T-helper 9 cell (primary cell): ENCODE measurements at places on chromosomes 3 and 15.

DNA sequence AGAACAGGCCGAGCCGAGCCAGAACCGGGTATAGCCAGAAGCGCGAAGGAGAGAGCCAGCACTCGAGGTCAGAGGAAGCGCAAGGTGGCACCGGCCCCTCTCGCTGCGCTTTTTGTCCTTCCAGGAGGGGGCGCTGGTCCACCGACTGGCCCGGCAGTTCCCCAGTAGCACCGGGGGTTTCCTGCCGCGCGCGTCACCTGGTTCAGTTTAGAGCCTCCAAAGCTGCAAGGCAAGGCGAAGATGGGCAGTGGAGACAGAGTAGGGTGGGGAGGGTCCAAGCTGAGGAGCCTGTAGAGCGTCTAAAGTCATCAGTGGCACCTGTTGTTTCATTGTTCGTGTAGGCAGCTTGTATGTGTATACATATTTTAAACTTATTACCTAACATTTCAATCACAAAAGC is 7.6 kb upstream of the NR2E3 start:
- no peak for DNase-seq

DNA sequence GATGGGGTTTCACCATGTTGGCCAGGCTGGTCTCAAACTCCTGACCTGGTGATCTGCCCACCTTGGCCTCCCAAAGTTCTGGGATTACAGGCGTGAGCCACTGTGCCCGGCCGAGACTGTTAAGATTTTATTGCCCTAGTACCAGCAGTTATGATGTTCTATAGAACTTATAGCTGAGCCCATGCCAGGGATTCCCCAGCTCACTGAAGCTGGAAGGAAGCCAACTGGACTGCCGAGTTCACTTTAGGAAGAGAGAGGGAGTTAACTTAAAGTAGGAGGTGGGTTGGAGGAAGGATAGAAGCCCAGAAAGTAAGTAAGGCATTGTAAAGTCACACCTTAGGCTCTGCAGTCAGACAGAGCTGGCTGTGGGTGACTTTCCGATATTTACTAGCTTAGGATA is 101.1 kb upstream of the BOC start:
- no peak for DNase-seq

GRCh38 chr15:42447599-42447998 is 43.3 kb downstream of the ZNF106 start:
- DNase-seq: no peak

DNA sequence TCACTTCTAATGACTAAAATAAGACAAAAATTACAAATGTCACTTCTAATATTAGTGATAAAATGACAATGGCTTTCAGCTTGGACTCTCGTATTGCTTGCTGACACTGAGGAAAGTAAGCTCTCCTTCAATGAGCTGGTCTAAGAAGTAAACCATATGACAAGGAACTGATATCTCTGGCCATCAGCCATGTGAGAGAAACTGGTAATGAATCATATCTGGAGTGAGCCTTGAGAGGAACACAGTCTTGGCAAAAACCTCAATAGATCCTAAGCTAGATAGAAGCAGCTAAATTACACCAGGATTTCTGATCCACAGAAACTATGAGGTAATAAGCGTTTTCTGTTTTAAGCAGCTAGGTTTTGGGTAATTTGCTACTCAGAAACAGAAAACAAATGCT is 1575.1 kb downstream of the OTOL1 start:
- no peak for DNase-seq

- DNase-seq: no peak
These were observed 148.4 kb upstream of the TLE3 start for GRCh38 chr15:70245932-70246622.

GRCh38 chr3:119862616-119863015 is 80.7 kb downstream of the NR1I2 start:
- DNase-seq: no peak

GRCh38 chr15:90345857-90346256 is 6.2 kb upstream of the ZNF774 start:
- no peak for DNase-seq

- no peak for DNase-seq
These were observed 112.4 kb upstream of the BHLHE40 start for GRCh38 chr3:4866866-4867265.

DNA sequence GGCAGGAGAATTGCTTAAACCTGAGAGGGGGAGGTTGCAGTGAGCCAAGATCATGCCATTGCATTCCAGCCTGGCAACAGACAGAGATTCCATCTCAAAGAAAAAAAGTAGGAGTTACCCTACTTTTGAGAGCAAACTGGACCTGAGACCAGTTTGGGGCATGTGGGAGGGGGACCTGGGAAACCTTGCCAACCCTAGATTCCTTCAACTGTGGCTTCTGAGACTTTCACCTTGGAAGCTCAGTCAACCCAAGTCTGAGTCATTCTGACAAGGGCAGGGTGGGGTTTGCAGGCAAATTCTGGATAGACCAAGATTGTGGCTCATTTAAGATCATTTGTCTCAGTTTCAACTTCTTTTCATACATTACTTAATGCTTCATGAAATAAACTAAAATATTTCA is 23.8 kb upstream of the SIAH2 start:
- DNase-seq: no peak

DNA sequence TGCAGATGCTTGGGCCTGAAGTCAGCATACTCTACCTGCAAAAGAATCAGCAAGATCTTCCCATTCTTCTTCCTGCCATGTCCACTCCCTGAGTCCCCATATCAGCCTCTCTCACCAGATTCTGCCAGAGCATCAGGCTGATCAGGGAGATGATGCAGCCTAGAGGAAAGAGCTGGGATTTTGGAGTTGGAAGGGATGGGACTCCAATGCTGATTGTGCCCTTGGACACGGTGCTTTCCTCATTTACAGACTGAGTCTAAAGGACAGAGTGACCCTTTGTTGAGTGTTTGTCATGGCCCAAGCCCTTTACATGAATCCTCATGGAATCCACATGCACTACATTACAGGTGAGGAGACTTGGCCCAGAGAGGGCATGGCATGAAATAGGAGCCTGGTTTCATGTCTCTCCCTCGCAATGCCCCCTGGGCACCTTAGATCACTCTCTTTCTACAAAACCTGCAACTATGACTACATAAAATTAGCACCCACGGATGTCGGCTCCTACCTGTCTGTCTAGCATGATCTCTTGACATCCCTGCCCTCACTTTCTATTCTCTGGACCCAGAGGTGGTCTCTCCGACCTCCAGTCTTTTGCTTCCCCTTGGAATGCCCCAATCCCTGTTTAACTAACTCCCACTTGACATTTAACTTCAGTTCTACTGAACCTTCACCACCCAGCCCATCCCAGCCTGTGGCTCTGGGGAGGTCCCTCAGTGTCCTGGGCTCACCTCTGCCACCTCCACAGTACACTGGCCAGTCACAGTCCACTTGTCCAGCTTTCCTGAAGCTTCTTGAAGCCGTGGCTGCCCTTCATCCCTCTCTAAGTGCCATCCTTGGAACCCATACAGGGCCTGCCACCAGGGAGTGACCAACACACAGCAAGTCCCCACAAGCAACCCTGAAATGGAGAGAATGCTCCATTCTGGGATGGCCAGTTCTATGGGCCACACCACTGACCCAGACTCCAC is 173.5 kb downstream of the ABHD5 start:
- DNase-seq: no peak

- DNase-seq: no peak
These were observed 319.4 kb downstream of the PLCL2 start for GRCh38 chr3:17204049-17204650.

- DNase-seq: no peak
These were observed 10.6 kb upstream of the PCSK6 start for GRCh38 chr15:101499863-101500713.

DNA sequence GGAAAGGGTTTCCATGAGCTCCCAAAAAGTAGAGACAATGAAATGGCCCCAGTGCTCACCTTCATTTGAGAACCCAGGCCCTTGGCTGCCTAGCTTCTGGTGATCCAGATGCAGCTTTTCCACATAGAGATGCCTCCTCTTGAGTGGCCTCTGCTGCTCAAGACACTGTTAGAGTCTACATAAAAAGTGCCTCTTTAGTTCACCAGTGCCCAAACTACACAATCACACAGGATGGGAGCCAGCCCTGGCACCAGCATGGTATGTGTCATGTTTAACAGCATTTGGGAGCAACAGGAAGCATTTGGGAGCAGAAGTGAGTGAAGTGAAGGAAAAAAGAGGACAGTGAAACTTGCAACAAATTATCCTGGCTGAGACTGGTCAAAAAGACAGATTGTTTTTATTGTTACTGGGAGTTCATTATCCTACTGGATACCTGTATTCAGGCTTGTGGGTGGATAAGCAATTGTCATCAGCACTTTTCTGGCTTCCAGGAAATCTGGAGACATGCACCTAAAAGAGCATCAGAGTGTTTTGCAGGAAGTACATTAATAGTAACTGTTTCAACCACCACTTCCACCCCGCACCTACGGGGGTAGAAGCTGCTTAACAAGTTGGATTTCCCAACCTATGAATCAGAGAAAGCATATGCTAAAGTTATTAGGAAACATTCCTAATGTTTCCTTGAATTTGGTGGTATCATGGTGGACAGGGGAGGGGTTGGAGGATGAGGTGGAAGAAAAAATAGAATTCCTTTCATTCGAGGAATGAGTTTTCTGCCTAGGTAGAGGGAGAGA is 416.2 kb downstream of the IGSF11 start:
- no peak for DNase-seq

- no peak for DNase-seq
These were observed 2.9 kb downstream of the POLQ start for GRCh38 chr3:121542924-121543323.

DNA sequence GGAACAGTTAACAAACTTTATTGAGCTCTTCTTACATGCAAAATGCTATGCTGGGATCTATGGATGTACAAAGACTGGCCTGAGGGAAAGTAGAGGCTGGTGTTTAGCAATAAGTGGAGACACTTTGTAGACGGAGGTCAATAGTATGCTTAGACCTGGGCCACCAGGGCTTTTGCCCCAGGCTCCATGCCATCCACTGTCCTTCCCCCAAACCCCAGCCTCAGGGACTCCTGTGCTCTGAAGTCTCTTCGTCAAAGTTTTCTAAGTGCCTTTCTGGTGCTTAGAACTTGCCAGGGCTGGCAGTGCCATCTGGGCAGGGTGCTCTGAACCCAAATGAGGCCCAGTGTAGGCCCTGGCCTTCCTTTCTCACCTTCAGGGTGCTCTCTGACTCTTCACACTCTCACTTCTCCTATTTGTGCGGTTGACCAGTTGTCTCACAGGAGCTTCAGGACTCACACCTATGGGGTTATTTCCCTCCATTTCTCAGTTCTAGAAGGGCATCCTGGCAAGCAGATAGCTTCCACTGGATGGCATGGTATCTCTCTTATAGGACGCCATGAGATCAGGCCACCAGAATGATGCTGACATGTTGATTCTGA is 21.8 kb upstream of the KCNAB1 start:
- DNase-seq: no peak

GRCh38 chr3:124272605-124273151 is 280.8 kb upstream of the ROPN1 start:
- no peak for DNase-seq

DNA sequence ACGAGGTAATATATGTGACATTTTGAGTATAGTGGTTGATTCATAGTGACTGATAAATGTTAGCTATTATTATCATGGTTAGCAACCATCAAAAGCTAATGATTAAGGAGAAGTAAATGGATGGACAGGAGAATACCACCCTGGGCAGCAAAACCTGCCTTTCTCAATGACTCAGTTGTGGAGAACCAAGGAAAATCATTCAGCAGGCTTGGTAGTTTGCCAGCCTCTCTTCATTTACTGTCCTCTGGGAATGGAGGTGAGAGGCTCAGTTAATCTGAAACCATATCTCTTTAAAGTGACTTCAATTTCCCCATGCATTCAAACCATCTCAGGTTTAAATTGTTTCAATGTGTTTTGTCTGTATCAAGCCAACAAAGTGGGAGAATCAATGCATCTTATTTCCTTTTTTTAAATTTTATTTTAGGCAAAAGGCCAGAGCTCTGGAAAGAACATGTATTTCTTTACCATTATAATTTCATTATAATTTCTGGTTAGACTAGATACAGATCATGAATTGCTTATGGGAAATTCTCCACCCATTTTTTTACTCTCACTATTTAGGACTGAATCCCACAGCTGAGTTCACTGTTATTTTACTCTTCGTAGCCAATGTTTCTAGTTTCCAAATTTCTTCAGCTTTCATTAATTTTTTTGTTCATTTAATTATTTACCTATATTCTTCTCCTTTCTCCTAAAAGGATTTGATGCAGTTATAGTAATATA is 2.7 kb downstream of the TM4SF18 start:
- no peak for DNase-seq

DNA sequence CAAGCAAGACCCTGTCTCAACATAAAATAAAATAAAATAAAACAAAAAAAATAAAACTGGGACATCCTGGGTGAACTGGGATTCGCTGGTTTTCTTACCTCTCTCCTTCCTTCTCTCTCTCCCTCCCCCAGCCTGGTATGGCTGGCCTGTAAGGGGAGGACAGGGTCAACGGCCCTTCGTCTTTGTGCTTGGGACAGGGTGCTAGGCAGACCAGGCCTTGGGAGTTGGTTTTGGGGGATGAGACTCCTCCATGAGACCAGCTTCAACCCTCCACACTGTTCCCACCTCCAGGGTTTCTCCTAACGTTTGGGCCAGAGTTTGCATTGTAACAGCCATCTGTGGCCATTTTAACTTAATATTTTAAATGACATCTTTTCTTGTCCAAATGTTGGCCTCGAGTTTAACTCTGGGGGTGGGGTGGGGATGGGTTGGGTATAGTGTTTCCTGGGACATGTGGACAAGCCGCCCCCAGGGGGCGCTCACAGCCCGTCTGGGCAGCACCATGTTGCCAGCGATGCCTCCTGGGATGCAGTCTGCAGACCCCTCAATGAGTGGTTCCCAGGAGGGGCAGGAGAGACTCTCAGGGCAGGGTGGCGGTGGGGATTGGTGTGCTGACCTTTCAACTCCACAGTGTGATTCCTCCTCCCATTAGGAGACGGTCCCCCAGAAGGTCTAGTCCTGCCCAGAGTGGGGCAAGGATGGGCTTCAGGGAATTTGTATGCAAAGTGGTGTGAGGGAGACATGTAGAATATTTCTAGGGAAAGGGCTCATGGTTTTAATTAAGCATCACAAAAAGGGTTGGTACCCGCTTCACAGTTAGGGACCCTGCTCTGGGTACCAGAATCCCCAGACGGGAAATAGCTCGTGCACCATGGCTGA is 37.7 kb upstream of the LCTL start:
- DNase-seq: peak; percentile 54

DNA sequence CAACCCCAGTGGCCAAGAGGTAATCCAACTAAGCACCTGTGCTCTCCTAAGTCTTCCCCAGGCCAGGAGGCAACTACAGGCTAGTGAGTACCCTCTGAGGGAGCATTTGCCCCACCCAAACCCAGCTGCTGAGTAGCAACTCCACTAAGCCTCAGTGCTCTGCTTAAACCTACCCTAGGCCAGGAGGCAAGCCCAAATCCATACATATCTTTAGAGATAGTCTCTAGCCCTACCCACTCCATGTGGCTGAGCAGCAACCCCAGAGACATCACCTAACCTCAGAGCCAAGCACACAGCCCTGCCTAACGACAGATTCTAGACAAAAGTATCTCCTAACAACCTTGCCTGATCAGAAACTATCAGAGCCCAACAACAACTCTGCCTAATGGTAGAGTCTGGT is 132.8 kb upstream of the TTC14 start:
- DNase-seq: no peak

- DNase-seq: no peak
These were observed 51.7 kb downstream of the GPR176 start for GRCh38 chr15:39868396-39868795.
